ENCODE measurements at places on chromosomes 5 and 9.

DNA sequence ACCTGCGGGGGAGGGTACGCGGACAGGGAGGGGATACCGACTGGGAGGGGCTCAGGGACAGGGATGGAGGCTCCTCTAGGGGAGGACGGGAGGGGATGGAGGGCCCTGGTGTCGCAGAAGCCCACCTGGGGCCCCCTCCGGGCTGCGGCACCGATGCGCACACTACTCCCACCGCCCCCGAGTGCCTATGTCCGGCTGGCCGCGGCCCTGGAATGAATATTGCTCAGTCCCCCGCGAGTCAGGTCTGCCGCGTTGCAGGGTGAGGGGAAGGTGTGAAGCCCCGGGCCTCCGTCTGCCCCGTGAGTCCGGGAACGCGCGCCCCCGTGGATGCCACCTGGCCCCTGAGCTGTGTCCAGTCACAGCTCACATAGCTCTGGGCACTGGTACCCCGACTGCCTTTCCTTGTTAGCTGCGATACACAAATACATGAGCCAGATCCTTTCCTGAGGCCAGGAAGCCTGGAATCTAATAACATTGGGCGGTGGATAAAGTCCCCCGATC is 44.5 kb upstream of the PRSS3 start:
- no peak for DNase-seq

- DNase-seq, result peak; percentile 69
These were observed 113.7 kb downstream of the TRPM6 start for GRCh38 chr9:74773886-74774479.

DNA sequence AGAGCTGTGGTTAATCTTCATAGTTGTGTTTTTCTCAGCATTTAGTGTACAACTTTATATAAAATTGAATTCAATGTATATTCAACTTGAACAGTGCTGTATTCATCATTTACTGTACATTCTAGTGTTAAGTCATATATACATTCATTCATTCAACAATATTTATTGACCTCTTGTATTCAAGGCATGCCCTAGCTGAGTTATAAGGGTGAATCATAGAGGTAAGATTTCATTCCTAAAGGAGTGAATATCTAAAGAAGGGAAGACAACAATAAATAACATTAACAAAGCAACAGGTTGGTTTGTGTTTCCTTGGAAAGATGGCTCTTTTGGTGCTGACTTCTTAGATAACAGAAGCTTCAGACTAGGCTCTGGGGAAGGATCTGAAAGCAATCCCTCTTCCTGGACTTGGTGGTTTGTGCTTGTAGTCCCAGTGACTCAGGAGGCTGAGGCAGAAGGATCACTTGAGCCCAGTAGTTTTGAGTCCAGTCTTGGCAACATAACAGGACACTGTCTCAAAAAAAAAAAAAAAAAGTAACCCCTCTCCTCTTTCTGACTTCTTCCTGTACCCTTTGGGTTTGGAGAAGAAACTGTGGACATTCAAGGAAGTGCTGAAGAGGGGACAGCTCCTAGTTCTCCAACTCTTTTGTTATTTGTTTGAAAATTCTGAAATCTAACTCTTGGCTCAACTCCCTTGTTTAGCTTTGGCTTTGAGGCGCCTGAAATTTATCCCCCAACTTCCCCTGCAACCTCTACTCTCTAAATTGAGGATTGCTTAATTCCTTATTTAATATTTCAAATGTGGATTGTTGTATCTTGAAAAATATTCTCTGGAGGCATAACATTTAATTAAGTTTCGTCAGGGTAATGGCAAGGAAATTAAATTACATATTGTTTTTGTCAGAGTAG is 80.2 kb downstream of the OSTF1 start:
- no peak for DNase-seq

GRCh38 chr9:21831841-21832509 is 29.5 kb downstream of the MTAP start:
- peak; percentile 80 for DNase-seq

DNA sequence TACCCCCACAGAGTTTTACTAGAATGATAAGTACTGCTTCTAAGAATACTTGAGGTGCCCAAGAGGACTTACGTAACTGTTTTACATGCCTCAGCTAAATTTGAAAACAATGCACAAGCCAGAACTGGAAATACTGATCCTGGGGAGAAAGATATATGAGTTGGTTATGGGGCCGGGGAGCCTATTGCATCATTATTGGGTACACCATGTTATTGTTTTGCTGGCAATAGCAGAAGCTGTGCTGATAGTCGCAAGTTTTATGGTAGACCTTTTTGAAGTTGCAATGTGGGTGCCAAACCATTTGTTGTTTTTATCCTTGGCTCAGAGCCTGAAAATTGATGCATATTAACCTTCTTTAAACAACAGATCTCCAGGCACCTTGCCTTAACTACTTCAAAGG is 108.4 kb upstream of the DHFR start:
- DNase-seq, result no peak

GRCh38 chr9:3931996-3932906 is 367.6 kb downstream of the GLIS3 start:
- DNase-seq, result peak; percentile 23

- DNase-seq, result no peak
These were observed 271.0 kb downstream of the FSTL4 start for GRCh38 chr5:133341296-133341695.

GRCh38 chr9:89079391-89079790 is 88.1 kb downstream of the S1PR3 start:
- no peak for DNase-seq

GRCh38 chr9:14690948-14691730 is 2.1 kb downstream of the ZDHHC21 start:
- DNase-seq, result no peak

- DNase-seq, result no peak
These were observed 17.4 kb downstream of the GPX3 start for GRCh38 chr5:151037561-151038411.

GRCh38 chr5:134846641-134846960 is 833 bp downstream of the C5orf24 start:
- DNase-seq, result no peak

DNA sequence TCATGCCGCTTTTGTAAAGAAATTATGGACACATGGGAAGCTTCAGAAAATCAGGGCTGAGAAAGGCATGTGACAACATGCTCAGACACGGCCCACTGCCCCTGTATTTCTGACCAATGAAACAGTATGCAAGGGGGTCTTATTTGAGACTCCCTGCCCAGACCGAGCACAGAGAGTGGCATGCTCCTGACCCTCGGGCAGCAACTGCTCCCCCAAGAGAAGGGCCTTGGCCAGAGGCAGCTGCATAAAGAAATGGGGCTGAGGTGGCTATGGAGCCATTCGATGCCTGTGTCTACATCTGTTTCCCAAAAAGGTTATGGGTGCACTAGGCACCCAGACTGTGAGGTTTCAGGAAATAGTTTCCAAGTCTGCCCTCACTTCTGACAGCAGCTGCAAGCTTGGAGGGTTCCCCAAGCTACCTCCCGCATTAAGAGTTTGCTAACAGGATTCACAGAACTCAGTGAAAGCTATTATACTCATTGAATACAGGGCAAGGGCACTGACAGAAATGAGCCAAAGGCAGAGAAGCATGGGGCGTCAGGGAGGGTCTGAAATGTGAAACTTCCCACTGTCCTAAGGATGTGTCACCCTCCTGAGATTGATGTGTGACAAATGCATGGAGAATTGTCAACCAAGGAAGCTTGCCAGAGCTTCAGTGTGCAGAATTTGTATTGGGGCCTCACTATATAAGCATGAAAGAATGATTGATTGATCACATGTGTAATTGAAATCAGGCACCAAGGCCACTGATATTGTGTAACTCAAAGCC is 94.3 kb downstream of the DAP start:
- no peak for DNase-seq

GRCh38 chr5:98604301-98604700 is 169.2 kb upstream of the RGMB start:
- no peak for DNase-seq

- no peak for DNase-seq
These were observed 23.2 kb upstream of the DAB2 start for GRCh38 chr5:39447968-39448367.

DNA sequence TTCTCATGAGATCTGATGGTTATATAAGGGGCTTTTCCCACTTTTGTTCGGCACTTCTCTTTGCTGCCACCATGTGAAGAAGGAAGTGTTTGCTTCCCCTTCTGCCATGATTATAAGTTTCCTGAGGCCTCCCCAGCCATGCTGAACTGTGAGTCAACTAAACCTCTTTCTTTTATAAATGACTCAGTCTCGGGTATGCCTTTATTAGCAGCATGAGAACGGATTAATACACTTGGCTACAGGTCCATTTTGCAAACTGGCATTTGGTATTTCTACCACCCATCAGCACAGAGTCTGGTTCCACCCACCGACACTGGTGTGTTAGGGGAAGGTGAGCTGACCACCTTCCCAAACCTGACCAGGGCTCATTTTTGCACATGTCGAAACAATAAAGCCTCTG is 47.9 kb upstream of the RARS1 start:
- no peak for DNase-seq

DNA sequence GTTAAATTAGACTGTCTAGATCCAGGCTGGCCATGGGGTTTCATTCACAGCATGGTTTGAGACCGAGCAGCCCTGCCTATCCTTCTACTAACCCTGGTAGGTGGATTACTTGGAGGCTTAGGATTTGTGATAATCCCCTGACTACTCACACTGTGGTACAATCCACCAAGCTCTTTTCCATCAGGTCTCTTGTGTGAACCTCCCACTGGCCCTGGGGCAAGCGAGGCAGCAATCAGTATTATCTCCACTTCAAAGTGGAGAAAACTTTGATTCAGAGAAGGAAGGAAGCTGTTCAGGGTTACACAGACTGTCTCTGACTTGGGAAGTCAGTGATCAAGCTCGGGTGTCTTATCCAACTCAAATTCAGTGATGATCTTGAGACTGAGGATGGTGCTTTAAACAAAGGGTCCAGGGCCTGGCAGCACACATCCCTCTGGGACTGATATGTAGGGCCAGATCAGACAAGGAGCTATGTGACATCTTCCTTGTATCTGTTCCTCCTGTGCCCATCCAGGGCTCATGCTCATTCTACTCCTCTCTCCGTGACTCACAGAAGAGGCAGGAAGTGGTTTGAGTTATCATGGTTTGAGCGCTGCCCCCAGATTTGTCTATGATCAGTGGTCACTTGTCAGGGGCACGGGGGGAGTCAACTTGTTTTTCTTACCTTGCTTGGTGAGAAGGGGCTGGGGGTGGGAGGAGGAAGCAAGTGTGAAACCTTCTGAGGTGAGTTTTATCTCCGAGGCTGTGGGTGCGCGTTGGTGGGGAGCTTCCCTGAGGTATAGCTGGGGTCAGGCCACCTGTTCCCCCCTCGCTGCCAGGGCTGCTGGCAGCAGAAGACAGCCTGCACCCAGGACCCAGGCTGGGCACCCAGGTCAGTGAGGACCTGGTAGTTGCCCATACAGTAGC is 48.6 kb downstream of the RGS3 start:
- peak; percentile 75 for DNase-seq

GRCh38 chr5:139712412-139712811 is 64.3 kb downstream of the CXXC5 start:
- DNase-seq, result no peak

DNA sequence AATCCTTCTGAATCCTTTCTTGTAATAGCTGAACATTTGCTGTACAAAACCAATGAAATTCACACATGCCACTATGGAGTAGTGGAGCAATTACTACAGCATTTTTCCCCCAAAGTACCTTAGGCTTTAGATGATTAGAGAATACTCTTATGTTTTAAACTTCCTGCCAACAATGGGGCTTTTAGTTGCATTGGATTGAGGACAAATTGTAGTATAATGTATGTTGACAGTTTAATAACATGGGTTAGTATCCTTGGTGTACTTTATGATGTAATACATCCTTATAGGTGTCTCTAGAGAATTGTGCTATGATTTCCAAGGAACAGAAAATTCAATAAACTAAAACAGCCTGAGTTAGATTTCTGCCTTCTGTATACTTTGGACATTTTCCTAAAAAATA is 422.7 kb upstream of the GRAMD2B start:
- DNase-seq, result no peak

- peak; percentile 73 for DNase-seq
These were observed 102.5 kb upstream of the DHFR start for GRCh38 chr5:80757290-80757689.

DNA sequence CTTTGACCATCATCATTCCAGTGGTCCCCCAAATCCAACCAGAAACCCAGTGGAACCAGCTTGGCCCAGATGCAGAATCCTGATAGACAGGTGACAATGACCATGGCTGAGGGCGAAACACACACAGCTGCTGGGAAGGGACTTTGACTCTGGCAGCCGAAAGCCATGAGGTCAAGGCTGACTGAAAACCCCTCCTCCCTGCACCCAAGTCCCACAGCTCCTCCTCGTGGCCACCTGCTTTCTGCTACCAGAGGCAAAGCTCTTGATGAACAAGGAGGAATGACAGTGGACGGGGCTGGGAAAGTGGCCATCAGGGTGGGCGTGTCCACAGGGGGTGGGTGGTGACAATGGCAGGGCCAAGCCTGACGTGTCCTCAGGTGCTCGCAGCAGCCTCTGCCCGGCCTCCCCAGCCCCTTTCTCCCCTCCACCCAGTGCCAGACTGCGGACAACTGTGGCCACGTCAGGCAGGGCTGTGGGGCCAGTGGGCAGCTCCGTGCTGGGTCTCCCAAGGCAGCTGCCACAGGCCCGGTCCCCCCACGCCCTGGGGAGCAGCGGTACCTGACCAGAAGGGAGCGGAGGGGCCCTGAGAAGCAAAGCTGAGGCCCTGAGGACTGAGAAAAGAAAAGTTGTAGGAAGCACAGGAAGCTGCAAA is 30.8 kb upstream of the SARDH start:
- no peak for DNase-seq

DNA sequence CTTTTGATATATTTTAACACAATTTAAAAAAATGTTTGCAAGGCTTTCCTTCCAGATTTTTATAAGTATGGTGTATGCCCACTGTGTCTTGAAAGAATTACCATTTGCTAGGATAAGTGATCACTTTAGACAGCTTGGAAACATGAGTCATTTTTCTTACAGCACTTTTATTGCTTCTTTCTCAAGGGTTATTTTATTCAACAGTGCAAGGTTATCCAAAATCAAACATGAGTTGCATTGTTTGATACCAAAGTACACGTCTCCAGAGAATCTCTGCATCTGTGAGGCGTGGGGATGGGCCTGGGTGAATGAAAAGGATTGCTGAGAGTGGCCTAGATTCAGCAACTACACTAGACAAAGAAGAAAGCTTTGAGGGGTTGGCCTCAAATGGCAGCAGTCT is 329.6 kb downstream of the ADAMTS6 start:
- DNase-seq, result no peak

DNA sequence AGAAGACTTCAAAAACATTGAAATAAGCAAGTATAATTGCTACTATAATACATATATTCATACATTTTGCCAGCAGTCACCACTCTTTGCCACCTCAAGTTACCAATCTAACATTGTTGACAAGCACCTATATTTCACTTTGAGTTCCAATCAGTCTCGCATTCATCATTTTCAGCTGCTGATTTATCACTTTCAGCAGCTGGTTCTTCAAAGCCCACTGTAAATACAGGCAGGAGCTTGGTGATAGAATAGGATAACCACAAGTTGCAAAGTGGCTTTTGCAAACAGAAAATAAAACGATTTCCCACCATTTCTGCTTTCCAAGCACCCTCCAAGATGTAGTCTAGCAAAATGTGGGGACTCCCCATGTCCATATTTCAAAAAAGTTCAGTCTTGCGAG is 114.2 kb upstream of the ITGA1 start:
- no peak for DNase-seq

- no peak for DNase-seq
These were observed 374.8 kb downstream of the NR2F1-AS1 start for GRCh38 chr5:93206203-93206602.

GRCh38 chr5:177496727-177497291 is 595 bp downstream of the PDLIM7 start:
- DNase-seq, result no peak
